ENCODE measurements at places on chromosomes 6 and 20.

GRCh38 chr6:138545621-138545980 is 46.3 kb upstream of the NHSL1 start:
- no peak for DNase-seq

- DNase-seq: no peak
Measured at GRCh38 chr6:116572162-116572561, 858 bp downstream of the RWDD1 start.

- DNase-seq: no peak
Measured at GRCh38 chr6:13568970-13569369, 5.4 kb upstream of the SIRT5 start.

DNA sequence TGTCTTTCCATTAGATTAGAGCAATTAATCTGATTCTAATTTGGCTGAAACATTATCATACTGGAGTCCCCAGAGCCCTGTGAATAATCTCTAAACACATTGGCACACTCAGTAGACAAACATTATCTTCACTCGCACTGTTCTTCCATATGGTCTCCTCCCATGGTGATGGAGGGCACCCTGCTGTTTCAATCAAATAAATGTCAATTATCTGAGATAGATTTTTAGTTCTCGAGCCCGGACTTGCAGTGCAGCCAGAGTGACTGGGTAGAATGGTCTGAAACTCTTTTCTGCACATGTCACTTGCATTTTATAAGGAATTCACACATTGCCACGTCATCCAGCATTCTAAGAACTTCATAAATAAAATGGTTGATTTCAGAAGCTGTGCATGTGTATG is 90.6 kb upstream of the MAP3K7 start:
- DNase-seq: no peak

GRCh38 chr6:113821445-113821844 is 35.7 kb upstream of the MARCKS start:
- no peak for DNase-seq

DNA sequence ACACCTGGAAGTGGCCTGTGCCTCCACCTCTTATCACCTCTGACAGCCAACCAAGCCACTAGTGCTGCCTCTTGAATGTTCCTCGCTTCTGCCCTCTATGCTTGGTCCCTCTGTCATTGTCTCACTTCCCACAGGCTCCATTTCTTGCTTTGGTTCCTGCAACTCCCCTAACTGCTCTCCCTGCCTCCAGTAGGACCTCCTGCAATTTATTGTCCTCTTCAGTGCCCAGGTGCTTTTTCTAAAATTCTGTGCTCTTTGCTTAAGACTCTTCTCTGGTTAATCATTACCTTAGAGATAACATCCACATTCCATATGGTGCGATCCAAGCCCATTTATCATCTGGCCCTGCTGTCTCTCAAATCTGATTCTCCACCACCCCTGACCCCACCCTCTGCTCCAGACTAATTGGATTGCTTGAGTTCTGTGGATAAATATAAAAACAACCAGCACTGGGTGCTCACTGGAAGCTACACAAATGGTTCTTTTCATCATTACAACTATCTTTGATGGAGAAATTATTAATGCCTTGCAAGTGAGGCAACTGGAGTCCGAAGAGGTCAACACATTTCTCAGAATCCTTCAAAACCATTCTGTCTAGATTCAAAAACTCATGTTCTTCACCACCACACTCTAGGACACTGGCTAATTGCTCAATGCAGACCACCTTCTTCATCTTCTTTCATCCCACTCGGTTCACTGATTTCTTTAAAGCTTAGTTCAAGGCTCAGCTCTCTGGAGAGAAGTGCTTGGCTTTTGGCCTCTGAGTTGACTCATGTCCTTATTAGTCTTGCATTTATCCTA is 47.2 kb downstream of the FOXA2 start:
- DNase-seq: no peak

DNA sequence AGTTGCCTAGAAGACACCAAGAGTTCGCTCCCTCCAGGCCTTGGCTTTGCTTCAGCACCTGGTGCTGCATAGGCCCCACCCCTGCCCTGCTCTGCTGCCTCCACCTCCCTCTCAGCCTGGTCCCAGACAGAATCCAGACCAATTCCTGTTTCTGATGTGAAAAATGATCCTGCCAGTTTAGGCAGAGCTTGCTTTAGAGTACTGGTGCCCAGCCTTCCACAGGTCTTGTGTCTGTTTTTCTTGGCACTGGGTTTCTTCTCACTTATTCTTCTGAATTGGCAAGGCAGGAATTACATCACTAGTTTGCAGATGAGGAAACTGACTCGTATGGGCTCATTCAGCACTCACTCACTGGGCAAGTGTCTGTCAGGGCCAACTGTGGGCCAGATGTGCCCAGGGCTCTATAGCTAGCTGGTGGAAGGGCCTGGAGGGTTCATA is 53.0 kb downstream of the HLA-A start:
- DNase-seq: no peak

- DNase-seq: no peak
Measured at GRCh38 chr6:84601366-84601765, 163.0 kb downstream of the TBX18 start.

- no peak for DNase-seq
Measured at GRCh38 chr6:35299674-35300073, 2.1 kb downstream of the DEF6 start.

GRCh38 chr6:35392111-35392702 is 49.8 kb downstream of the PPARD start:
- DNase-seq: no peak

DNA sequence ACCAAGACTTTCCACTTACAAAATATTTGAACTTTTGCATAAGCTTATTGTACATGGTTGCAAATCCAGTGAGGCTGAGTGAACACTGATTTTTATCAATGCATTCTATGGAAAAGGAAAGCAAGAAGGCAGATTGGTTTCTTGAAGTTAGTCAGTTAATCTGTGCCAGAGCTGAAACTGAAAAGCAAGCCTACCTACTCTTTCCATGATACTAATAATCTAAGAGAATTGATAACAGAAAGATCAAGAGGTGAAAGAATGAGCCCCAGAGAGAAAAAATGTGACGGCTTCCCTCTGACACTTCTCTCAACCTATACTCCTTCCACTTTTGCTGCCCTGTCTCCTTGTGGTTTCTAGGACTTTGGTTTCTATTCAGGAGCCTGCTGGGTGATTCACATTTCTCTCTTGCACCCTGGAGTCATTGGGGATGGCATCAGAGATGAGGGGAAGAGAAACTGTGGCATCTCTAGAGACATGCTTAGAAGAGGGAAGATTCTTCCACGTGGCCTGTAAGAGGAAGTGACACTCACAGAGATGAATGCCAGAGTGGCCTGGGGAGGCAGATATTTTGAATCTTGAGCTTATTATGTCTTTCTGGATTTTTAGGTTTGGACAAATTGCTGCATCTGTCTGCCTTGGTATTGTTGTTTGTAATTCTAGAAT is 158.6 kb upstream of the RIMS1 start:
- no peak for DNase-seq

DNA sequence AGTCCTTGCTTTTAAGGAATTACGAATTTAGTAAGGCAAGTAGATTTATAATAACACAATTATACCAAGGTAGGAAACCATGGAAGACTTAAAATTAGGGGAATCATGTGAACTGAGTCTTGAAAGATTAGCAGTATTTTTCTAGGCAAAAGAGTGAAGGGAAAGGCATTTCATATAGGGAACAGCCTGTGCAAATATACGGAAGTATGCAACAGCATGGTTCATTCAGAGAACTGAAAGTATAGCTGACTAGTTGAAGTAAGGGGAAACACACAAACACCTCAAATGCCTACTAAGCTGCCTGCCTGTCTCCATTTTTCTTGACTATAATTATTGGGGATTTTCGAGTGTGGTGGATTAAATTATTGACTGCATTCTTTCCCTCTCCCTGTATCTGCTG is 39.0 kb upstream of the ECHDC1 start:
- no peak for DNase-seq

GRCh38 chr20:49692941-49693340 is 20.7 kb downstream of the B4GALT5 start:
- no peak for DNase-seq

GRCh38 chr6:15596186-15596896 is 66.5 kb downstream of the DTNBP1 start:
- no peak for DNase-seq

DNA sequence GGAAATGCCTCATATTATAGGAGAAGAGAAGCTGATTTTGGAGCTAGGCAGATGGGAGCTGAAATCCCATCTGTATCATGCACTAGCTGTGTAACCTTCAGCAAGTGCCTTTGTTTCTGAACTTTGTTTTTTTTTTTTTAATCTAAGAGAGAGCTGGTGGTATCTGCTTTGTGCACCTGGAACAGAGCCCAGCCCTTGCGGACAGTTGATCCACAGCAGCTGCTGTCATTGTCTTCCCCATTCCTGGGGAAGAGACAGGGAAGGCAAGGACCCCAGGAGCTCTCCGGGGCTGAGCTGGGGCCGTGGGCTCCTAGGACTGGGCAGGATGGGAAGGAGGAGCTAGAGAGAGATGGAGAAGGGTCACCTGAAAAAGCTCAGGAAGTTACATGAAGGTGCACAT is 92.1 kb downstream of the SYNJ2 start:
- no peak for DNase-seq

DNA sequence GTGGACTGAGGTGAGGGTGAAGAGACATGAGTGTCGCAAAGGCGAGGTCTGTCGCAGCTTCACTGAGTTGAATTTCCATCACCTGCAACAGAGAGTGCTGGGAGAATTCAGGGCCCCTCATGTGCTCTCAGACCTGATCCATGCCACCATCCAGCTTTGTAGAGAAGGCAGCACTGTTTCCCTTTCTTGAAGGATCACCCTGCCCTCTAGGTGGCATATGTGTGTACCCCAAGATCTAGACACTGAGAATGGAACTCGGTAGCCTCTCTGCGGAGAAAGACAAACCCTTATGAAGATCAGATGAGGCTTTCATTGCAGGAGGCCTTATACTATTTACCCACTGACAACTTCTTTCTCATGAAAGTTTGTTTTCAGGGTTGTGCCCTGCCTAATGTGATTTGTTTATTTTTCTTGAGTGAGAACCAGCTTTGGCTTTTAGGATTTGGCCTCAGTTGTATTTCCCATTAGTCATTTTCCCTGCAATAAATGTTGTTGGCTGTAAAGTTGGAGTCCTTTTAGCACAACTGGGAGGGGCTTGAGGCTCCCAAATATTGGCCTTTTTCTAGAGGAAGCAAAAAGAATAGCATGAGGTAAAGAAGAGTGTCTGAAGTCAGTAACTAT is 811.3 kb downstream of the DHX35 start:
- no peak for DNase-seq

- DNase-seq: no peak
Measured at GRCh38 chr6:169296170-169296569, 42.5 kb upstream of the THBS2 start.

DNA sequence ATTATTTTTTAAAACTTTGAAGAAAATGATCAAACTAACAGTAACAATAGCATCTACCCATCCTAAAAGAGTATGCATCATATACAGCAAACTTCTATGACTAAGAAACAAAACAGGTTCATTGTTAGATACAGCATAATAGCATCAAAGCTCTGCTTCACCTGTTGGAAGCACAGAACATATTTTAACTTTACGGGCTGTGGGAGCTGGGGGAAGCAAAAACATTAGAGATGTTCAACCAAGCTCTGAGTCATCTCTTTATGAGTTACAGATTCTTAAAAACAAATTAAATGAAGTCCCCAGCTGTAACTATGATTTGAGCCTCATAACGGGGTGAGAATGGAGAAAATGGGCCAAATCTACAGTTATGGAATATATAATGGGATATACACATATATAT is 63.4 kb downstream of the SYNE1 start:
- DNase-seq: no peak

- DNase-seq: no peak
Measured at GRCh38 chr20:48965189-48965910, 43.8 kb downstream of the ARFGEF2 start.

DNA sequence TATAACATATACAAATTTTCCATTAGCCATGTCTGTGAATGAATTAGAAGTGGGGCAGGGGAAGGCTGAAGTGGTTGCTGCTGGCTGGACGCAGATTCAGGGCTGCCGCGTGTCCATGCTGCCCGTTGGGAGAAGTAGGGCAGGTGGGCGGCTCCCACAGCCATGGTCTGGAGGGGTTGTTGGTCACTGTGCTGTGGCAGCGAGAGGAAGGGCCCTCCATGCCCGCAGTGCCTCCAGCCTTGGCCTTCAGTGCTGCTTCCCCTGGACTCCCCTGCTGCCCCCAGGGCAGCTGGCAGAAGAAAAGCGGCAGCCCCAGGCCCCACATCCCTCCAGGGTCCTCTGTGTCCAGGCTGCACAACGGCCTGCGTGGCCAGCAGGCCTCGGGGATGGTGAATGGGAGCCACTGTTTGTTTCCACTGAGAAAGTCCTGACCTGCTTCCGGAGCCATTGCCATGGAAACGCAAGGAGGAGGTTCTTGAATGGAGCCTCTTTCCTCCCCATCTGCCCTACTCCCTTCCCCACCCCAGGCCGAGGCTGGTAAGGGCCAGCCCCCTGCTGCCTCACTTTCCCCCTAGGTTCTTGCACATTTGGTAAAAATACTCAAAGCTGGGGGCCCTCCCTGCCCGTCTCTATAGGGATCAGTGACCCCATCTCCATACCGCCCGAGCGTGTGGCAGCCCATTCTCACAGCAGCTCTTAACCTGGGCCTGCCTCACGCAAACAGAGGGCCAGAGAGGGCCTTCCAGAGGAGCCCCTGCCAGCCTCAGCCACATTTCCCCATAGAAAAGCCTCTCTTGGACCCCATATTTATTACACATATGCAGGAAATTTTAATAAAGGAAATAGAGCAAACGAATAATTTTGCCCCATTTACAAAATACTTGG is 113.3 kb downstream of the SASH1 start:
- no peak for DNase-seq

GRCh38 chr6:6486595-6486994 is 101.9 kb upstream of the LY86 start:
- no peak for DNase-seq

- DNase-seq: peak; percentile 2
Measured at GRCh38 chr6:39843305-39844020, 51.3 kb downstream of the DAAM2 start.

DNA sequence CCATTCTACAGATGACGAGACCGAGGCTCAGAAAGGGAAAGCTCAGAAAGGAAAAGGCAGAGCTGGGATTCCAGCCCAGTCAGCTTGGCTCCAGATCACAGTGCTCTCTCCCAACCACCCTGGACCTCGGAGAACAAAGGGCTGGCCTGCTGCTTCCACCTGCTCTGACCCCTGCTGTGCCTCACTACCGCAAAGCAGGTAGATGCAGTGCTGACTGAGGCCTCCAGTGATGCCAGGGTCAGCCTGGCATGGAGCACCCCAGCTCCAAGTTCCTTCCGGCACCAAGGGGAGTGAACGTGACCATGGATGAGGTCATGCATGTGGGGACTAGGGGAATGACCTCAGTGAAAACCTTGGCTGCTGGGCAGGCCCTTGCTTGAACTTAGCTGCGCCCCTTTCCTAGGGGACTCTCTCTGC is 20.7 kb upstream of the TLDC2 start:
- no peak for DNase-seq

- DNase-seq: no peak
Measured at GRCh38 chr6:25002326-25003091, 66.7 kb upstream of the RIPOR2 start.

- DNase-seq: no peak
Measured at GRCh38 chr6:120938164-120938875, 396.0 kb downstream of the TBC1D32 start.
